Psoas muscle (tissue), 8 donors: ENCODE measurements at places on chromosomes 16 and 17. TPM values are rescaled to one million over a fixed set of nuclear protein-coding genes. Genes with fewer than 3 reads are reported as not detected.

DNA sequence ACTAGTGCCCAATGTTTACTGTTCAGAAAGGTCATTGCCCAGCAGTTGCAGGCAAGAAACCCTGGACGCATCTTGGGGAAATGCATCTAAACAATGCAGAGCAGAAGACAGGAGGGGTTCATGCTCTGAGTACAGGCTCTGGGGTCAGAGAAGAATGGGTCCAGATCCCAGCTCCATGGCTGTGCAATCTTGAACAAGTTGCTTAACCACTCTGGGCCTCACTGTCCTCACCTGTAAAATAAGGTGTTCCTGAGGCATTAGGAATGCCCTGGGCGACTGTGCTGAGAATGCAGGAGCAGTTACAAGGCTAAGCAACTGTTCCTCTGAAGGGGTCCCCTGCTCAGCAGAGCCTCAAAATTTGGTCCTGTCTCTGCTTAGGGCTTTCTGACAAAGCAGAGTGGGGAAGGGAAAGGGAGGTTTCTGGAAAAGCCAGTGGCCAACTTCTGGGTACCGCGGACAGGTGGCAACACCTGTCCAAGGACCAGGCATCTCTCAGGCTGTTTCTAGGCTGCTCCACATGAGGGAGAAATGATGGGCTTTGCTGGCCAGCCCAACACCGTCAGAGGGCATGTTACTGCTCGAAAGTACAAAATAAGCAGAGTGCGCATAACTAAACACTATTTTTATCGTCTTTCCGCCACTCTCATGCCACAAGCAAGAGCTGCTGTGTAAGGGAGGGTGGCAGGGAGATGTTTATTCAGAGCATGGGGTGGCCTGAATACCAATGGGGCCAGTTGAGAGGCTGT, 176.8 kb downstream of the XYLT1 start:
- no peak for DNase-seq

- DNase-seq = no peak
These were observed 16.4 kb downstream of the IGF2BP1 start for GRCh38 chr17:49013311-49014213.

- DNase-seq = no peak
These were observed 2.8 kb upstream of the ATXN2L start for GRCh38 chr16:28820016-28820415.

GRCh38 chr17:50459756-50460155, 8.9 kb downstream of the CHAD start:
- no peak for DNase-seq

USP43 gene
- 0.04 TPM for polyA plus RNA-seq

GRCh38 chr17:76086384-76086783, 7.4 kb downstream of the ZACN start:
- no peak for DNase-seq

KRTAP4-6 gene
- not detected for polyA plus RNA-seq

GRCh38 chr17:78266771-78267170, 35.3 kb downstream of the TMEM235 start:
- DNase-seq = no peak

GRCh38 chr17:78147315-78147998, 1.3 kb downstream of the C17orf99 start:
- no peak for DNase-seq

DNA sequence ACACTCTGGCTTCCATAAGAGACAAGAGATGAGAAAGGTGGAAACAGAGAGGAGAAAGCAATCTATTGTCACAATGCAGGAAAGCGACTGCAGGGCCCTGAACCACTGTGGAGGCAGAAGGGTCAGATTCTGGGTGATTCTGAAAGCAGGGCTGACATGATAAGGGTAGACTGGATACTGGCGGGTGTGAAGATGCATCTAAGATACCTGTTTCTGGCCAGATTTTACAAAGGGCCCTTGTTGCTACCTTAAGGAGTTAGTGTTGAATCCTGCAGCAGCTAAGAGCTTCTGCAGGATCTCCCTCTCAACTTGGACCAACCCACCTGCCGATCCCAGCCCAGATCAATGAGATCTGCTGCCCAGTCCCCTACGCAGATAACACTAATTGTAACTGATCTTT, 6.1 kb upstream of the MEFV start:
- DNase-seq = no peak

XAF1 gene
- polyA plus RNA-seq = 7.4 TPM

- DNase-seq = no peak
These were observed 22.5 kb downstream of the RAB11FIP4 start for GRCh38 chr17:31413874-31414549.

DNA sequence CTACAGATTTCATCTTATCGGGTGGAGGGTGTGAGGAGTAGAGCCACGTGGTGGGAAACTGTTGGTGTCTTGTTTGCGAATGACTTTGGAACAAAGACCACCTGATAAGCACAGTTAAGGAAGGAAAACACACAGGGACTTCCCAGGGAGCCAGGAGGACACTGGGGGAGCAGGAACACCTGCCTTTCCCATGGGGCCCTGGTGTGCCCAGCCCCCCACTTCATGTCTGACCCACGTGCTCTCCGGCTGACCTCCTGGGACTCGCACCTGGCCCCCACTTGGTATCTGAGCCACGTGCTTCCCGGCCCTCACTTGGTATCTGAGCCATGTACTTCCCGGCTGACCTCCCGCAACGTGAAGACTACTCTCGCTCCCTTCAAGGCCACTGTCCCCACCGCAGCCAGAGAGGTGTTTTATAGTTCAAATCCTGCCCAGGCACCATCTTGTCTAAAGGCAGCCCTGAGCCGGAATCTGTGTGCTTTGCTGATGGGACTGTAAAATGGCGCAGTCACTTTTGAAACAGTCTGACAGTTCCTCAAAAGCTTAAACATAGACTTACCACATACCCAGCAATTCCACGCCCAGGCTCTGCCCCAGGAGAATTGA, 5.4 kb upstream of the CSNK1D start:
- no peak for DNase-seq

- DNase-seq = no peak
These were observed 25.5 kb downstream of the MNT start for GRCh38 chr17:2375406-2375805.
